ENCODE measurements at places on chromosomes 7 and 10.

GRCh38 chr7:19984231-19984632 lies 210.8 kb upstream of the TMEM196 start:
- DNase-seq = no peak

- DNase-seq = no peak
These were observed 985.2 kb upstream of the C7orf33 start for GRCh38 chr7:147605323-147605722.

DNA sequence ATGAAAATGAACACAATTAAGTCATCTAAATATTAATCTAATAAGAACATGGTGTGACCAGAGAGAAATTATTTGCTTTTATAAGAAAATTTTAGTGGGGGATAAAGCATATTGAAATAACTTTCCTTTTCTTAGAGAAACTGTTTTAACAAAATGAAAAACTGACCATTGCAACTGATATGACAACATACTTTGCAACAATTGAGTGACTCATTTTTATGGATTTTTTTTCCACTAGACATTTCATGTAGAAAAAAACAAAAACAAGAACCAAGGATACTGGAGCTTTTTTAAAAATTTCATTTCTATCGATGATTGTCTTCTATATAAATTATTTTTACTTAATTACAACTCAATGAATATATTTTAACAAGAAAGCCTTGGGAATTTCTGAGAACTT lies 90.0 kb downstream of the C1GALT1 start:
- DNase-seq = no peak

GRCh38 chr10:60652628-60653027 lies 125.7 kb upstream of the CDK1 start:
- no peak for DNase-seq

GRCh38 chr7:81725812-81726127 lies 44.1 kb downstream of the HGF start:
- DNase-seq = peak; percentile 94

DNA sequence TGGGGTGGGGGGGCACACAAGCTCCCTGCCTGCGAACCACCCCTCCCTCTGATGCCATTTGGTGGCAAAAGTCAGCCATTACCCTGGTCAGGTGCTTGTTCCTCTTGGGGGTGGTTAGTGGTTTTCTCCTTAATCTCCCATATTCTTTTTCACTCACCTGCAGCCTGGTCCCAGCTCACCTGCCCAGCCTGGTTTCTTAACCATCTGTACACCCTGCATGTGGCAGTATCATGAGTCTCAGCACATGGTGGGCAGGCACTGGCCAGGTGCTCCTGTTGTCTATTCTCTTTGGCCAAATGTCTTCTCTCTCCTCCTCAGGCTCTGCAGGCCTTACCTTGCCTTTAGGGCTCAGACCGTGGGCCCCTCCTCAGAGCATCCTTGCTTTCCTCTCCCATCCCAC lies 30.5 kb downstream of the OGDH start:
- DNase-seq = no peak

DNA sequence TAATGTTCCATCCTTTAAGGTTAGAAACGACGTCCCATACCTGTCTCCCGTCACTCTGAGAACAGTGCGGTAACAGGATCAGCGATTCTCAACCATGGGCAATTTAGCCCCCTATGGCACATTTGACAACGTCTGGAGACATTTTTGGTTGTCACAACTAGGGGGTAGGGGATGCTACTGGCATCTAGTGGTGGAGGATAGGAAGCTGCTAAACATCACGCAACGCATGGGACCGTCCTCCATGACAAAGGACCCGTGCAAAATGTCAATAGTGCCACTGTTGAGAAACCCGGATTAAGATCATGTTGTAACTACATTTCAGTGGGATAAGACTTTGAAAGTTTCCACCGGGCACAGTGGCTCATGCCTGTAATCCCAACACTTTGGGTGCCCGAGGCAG lies 5.0 kb upstream of the PAXIP1 start:
- DNase-seq = no peak

DNA sequence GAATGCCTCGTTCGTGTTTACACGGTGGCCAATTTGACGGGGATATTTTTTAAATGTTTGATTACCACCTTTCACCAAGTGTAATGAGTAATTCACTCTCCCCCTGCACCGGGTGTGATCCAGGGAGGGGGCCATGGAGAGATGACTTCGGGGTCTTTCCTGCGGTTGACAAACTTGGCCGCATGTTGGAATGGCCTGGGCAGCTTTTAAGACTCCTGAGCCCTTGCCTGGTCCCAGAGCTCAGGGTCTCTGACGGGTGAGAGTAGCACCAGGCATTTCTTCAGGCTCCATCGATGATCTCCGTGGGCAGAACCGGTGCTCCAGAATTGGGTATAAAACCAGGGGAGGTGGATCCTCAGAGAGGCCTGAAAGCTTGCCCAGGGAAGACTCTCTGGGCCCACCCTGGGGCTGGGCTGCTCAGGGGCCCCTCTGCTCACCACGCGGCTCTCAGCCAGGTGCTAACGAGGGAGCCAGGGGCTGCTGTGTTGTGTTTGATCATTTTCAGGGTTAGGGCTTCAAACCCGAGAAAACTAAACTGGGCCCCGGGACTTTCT lies 882 bp downstream of the ZNF282 start:
- DNase-seq = peak; percentile 10
